ENCODE measurements at places on chromosomes 6 and 20.
A peak's percentile ranks its signal among the peaks of the same experiment; 100 is the strongest.

- DNase-seq: no peak
Observed at GRCh38 chr6:161406646-161407045, 132.8 kb upstream of the AGPAT4 start.

DNA sequence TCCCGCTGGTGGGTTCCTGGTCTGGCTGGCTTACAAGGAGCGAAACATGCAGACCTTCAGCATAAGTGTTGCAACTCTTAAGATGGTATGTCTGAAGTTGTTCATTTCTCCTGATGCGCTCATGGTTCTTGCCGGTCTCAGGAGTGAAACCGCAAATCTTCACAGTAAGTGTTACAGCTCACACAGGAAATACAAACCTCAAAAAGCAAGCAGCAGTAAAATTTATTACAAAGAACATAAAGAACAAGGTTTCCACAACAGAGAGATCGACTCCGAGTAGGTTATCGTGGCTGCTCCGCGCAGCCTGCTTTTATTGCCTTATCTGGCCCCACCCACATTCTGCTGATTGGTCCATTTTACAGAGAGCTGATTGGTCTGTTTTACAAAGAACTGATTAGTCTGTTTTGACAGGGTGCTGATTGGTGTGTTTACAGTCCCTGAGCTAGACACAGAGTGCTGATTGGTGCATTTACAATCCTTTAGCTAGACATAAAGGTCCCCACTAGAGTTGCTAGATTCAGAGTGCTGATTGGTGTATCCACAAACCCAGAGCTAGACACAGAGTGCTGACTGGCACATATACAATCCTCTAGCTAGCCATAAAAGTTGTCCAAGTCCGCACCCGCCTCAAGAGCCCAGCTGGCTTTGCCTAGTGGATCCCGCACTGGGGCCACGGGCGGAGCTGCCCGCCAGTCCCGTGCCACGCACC, 39.2 kb downstream of the TRIM27 start:
- peak; percentile 67 for DNase-seq

DNA sequence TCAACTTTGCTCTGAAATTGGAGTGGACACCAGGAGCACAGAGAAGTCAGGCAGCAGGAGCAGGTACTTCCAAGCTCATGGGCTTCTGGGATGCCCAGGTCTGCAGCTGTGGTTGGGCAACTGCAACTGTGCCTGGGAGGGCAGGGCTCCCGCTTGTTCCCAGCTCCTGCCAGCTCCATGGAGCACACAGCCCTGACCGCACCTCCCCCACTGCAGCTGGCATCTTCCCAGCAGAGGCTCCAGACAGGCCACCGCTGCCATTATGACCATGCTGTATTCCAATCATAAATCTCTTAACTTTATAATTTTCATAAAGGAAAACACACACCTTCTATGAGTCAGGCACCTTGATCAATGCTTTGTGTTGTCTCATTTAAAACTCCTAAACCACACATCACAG, 36.9 kb downstream of the STK38 start:
- no peak for DNase-seq

DNA sequence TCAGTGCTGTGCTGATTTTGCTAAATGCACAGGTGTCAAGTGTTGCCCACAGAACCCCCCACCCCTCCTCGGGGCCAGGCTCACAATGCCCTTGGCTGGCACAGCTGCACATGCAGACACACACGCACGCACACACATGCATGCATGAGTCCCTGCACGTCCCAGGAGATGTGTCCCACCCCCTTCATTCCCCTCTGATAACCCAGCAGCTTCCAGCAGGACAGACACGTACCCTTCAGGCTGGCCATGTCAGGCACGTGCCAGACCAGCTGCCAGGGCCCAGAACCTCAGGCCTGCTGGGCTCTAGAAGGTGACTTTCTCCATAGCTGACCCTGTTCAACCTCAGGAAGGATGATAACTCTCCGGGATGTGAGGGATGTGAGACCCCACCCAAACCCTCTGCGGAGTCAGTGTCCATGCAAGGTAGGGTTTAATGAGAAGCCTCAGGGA, 44.4 kb downstream of the MRPL14 start:
- DNase-seq: no peak

Data from T follicular helper cell (primary cell).